ENCODE measurements at places on chromosomes 3 and 15.

GRCh38 chr3:119778811-119779210 lies 3.1 kb upstream of the NR1I2 start:
- DNase-seq = no peak

DNA sequence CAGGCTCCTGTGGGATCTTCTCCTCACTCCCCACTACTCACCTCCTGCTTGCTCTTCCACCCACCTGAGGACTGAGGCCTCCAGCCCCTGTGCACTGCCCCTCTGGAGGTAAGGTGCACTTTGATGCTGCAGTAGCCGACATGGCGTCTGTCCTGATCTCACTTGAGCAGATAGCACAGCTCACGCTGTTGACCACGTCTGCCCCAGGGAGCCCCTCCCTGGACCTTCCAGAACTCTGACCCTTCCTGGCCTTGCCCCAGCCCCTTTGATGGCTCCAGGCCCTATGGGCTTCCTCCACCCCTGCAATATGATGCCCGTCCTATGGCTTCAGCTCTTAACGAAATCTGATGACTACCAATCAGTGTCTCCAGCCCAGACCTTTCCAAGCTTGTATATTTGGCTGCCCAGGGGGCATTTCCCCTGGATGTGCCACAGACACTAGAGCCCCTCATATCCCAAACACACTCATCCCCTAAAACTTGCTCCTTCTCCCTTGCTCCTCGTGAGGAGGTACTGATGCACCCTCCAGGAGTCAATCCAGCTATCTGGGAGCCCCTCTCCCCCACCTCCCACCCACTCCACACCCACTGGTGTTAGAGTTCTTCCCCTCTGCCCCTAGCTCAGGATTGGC lies 27.1 kb downstream of the KY start:
- no peak for DNase-seq

DNA sequence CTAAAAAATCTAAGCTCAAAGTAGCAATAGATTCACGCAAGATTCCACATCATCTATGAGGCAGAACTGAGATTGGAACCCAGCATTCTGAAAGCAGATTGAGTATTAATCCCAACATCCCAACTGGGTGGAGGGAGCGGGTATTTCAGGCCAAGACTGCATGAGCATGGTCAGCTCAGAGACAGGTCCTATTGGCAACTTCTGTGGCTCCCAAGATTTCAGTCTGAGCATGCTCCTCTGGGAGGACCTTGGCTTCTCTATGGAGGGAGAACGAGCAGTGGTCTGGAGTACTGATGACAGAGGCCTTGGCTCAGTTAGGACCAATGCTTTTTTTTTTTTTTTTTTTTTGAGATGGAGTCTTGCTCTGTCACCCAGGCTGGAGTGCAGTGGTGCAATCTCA lies 4.0 kb upstream of the ITGA11 start:
- DNase-seq = no peak

DNA sequence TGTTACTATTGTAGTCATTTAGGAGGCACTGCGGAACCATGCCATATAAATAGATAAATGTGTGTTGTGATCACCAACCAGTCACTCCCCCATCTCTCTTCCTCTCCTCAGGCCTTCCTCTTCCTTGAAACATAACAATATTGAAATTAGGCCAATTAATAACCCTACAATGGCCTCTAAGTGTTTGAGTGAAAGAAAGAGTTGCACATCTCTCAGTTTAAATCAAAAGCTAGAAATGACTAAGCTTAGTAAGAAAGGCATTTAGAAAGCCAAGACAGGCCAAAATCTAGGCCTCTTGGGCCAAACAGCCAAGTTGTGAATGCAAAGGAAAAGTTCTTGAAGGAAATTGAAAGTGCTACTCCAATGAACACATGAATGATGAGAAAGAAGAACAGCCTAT lies 8.1 kb upstream of the DNASE1L3 start:
- no peak for DNase-seq

- no peak for DNase-seq
Observed at GRCh38 chr3:64379221-64379620, 154.0 kb upstream of the PRICKLE2 start.

- peak; percentile 66 for DNase-seq
Observed at GRCh38 chr3:27357665-27358258, 11.4 kb downstream of the NEK10 start.

GRCh38 chr3:149586871-149587270 lies 71.0 kb downstream of the WWTR1 start:
- DNase-seq = peak; percentile 67

DNA sequence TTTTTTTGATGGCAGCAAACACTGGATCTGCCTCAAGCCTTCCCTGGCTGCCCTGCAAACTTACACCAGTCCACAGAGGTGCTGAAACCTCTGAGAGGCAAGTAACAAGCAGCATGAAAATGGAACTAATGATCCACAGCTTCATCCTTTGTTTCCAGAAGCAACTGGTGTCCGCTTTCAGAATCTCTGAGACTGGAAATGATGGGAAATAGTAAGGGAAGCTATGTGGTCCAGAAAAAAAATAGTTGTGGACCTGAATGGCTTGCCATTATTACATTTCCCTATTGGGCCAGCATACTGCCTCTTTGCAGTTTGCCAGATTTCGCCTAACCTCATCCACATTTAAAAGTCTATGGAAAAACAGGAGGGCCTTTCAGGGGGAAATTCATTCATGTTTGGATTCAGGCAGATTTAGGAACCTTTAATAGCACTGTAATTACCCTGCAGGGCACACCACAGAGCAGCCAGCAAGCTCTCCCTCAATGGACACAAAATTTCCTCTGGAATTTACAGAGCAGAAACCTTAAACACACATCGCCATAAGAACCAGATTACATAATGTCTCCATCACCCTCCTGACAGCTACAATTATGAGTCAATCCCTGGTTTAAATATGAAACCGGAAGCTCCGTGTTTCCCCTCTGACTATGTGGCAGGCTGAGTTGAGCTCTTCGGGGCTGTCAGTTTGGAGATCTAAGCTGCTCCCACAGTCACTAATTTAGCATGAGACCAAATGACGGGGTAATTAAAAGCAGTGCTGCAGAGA lies 134.4 kb downstream of the TMCO5A start:
- peak; percentile 89 for DNase-seq

GRCh38 chr15:64443747-64444621 lies 16.4 kb upstream of the ZNF609 start:
- peak; percentile 84 for DNase-seq

GRCh38 chr3:126664591-126665214 lies 9.8 kb upstream of the TXNRD3 start:
- DNase-seq = peak; percentile 68
